MV-4-11 (cell line): ENCODE measurements at places on chromosomes 5 and 9.

DNA sequence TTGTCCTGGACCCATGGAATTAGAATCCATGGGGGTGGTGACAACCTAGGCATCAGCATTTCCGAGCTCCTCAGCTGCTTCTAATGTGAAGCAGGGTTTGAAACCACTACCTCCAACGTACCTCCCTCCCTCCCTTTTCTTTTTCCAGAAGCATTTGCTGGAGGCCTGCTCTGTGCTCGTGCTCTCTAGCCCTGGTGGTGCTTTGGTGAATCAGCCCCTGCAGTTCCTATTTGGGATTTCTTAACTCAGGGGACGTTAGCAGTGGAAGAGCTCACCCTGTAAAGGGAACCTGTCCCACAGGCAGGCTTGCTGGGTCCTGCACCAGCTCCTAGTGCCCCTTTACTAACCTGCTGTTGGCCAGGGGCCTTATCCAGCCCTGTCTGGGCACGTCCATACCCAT, 55.0 kb downstream of the NSG2 start:
- no peak for DNase-seq

- DNase-seq: no peak
These were observed 21.4 kb downstream of the AGXT2 start for GRCh38 chr5:35026280-35026840.

- no peak for DNase-seq
These were observed 506.6 kb upstream of the MPDZ start for GRCh38 chr9:13786131-13786530.

DNA sequence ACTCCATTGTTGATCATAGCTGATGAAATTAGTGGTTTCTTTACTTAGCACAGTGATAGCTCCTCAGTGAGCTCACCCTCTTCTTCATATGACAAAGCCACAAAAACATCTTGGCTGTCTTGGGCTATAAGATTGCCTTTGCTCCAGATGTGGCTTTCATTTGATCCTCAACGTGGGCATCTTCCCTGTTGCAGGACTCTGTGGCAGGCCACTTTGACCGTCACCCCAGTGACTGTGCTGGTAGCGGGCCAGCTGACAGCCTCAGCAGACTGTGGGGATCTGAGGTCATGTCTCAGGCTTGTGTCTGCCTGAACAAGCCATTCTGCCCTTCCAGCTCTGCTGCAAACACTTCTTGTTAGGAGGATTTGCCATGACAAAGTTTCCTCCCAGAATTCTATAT, 422.2 kb downstream of the NR2F1-AS1 start:
- no peak for DNase-seq

- DNase-seq: no peak
These were observed 101.0 kb downstream of the FGF1 start for GRCh38 chr5:142584891-142585290.
